ENCODE measurements at places on chromosomes 2 and 18.
A peak's percentile ranks its signal among the peaks of the same experiment; 100 is the strongest.

DNA sequence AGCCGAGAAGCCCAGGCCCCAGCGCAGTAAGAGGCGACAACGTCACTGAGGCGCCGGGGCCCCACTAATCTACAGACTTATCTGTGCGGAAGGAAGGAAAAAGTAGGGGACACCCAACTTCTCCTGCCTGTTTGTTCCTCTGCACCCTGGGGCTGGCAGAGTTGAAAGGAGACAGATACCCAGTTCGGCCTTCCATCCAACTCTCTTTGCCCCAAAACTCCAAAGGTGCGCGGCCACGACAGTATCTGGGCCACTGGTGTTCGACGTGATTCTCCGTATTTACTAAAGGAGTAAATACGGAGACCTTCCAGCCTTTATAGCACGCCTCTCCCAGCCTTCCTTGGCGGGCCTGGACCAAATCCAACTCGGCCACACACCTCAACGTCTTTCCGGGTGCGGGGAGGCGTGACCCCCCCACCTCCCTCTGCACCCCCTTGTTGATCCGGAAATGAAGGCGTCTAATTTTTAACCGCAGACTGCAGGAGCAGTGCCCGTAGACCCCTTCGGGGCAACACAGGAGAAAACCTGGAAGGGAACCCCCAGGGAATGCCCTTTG is 1.6 kb downstream of the SMAD7 start:
- peak; percentile 64 for DNase-seq

GRCh38 chr2:15733867-15734673 is 142.4 kb downstream of the DDX1 start:
- DNase-seq, result no peak

GRCh38 chr2:133711201-133711600 is 142.9 kb upstream of the NCKAP5 start:
- no peak for DNase-seq

- DNase-seq, result no peak
Measured at GRCh38 chr18:48889981-48890762, 60.6 kb downstream of the SMAD7 start.

DNA sequence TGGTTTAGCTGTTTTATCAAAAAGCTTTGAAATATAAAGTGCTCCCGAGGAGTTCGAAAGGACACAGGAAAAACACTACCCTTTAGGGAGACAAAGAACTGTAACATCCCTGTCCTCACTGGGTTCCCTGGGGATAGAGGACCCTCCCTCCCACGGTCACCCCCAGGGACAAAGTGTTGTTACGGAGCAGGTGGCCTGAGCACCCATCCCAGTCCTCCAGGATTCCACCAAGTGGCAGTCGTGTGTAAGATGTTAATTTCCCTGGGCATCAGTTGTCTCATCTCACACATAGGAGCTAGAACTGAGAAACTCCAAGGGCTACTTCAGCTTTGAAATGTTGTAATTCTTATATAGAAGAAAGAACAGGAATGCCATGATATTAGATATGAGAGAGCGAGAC is 137.7 kb downstream of the ALK start:
- DNase-seq, result no peak

DNA sequence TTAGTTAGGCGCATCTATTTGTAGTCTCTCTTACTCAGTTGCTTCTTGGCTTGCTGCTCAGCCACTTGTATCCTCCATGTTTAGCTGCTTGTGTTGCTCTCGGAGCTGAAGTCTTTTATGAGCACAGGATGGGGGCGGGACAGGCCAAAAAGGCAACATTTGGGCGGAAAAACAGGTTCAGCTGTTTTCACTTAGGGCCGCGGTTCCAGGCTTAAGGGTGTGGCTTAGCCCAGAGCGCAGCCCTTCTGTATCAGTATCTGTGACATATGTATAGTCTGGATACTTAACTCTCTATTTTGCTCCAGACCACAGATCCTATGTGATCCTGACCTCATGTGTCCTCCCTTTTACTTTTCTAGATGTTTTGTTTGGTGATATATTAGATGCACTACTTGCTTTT is 763.5 kb downstream of the SUCLG1 start:
- DNase-seq, result no peak

- no peak for DNase-seq
Measured at GRCh38 chr2:6911721-6912120, 5.5 kb upstream of the RNF144A start.

DNA sequence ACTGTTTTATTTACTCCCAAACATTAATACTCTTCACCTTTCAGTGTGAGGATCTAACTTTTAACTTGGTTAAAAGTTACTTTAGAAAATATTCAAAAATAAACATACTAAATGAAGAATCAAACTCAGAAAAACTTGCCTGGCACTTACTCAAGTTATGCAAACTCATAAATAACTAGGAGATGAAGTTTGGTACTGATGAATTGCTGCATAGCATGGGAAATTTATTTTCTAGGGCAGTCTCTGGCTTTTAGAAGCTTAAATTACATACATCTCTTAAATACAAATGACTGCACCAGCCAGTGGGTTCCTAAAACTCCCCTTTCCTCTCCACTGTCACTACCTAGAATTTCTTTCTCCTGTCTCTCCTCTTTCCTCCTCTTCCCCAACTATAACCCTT is 46.7 kb upstream of the CREB1 start:
- no peak for DNase-seq

DNA sequence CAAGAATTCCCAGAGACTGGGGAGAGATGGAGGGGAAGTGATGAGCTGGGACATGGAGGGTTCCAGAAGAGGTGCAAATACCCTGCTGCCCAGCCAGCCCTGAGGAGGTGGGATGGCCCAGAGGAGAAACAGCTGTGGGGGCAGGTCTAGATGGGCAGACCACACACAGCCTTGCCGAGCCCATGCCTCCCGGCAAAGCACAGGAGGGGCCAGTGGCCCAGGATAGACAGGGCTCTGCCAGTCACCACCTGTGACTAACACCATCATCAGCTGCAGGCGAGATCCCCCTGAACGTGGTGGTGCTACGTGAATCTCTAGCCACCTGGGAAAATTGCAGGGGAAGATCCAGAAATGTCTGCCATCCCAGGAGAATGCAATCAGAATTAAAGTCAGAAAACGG is 39.4 kb downstream of the SCTR start:
- no peak for DNase-seq

GRCh38 chr2:164386231-164386630 is 235.1 kb downstream of the GRB14 start:
- DNase-seq, result no peak

DNA sequence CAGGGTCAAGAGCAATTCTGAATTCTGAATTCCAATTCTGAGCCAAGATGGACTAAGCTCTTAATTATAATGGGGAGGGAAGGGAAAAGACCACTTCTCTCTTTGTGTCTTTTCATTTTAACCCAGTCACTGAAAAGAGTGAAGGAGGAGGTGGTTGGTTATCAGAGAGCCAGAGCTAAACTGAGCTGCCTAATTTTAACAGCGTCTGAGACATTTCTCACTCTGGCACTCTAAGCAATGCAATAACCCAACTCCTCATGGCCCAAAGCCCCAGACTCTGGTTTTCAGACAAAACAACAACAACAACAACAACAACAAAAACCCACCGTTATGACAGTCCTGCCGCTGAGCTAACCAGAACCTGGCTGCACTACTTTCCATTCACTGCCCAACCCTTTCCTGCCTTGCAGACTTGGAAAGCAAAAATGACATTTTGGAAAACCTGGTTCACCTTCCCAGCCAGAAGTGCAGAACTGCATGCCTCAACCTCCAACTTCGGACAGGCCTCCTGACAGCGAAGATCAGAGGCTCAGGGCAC is 1.0 kb downstream of the CHST10 start:
- no peak for DNase-seq

DNA sequence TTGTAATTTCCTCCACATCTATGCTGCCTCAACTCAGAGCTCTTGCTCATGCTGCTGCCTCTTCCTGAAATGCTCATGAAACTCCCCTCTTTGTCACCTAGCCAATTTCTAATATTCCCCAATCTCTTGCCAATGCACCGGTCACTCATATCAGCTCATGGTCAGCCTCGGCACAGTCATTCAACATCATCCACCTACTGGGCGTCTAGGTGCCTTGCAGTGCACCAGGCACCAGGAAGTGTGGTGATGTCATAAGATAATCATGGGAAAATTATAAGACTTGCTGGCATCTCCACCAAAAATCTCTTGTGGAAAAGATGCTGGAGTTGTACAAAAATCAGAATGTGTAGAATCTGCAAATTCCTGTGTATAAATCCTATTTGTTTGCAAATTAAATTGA is 52.6 kb upstream of the RAB27B start:
- DNase-seq, result no peak
